T-helper 2 cell treated with Interferon-gamma antibody and Interleukin-4, amounts not matched to agents 5 μg/mL and 100 μg/mL, for 36 hours (primary cell): ENCODE measurements at places on chromosomes 3 and 15.

GRCh38 chr15:29968099-29968894 lies 114.5 kb upstream of the GOLGA8J start:
- no peak overlapping the region for H3K4me3 ChIP-seq
- H3K4me1 ChIP-seq: no peaks in the 10 kb centered on the region
- DNase-seq: no peak
- peaks cover 47% of the 10 kb centered on the region for H3K27me3 ChIP-seq

DNA sequence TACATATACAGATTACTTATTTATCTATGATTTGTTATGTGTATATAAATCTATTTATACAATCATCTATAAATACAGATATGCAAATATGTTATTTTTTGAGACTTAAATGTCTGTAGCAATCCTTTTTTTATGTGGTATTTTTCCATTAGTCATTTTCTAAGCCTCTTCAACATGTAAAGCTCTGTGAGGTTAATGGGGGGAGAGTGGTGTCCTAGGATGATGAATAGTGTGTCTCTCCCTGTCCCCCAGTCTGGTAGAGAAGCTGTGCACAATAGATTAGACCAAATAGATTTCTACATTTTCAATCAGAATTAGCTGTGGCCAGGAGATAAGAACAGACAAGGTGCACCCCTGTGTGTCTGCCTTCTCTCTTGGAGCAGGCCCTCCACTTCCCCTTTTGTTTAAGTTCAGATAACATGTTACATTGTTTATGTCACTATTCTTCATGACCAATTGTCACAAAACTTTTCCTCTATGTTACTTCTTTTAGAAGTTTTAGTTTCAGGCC lies 453.9 kb downstream of the LPP start:
- no peak overlapping the region for H3K27ac ChIP-seq
- peaks cover 30% of the 10 kb centered on the region for H3K36me3 ChIP-seq
- H3K4me1 ChIP-seq: no peaks in the 10 kb centered on the region
- no peak for DNase-seq

GRCh38 chr15:72962054-72962702 lies 90.1 kb upstream of the NEO1 start:
- peaks cover 3% of the 10 kb centered on the region for H3K27me3 ChIP-seq
- no peaks in the 10 kb centered on the region for H3K4me1 ChIP-seq
- H3K4me3 ChIP-seq: no peak overlapping the region
- no peak overlapping the region for H3K27ac ChIP-seq

GRCh38 chr15:35721751-35722150 lies 175.8 kb upstream of the DPH6 start:
- DNase-seq: no peak
- no peaks in the 10 kb centered on the region for H3K27me3 ChIP-seq
- no peak overlapping the region for H3K4me3 ChIP-seq
- H3K4me1 ChIP-seq: no peaks in the 10 kb centered on the region
- no peaks in the 10 kb centered on the region for H3K36me3 ChIP-seq
- H3K27ac ChIP-seq: no peak overlapping the region

GRCh38 chr15:78050441-78050809 lies 27.1 kb downstream of the TBC1D2B start:
- peak overlapping the region; percentile 97 for H3K27ac ChIP-seq
- DNase-seq: no peak
- H3K4me1 ChIP-seq: peaks cover 85% of the 10 kb centered on the region
- H3K27me3 ChIP-seq: no peaks in the 10 kb centered on the region

- no peak for DNase-seq
- H3K36me3 ChIP-seq: no peaks in the 10 kb centered on the region
- H3K27me3 ChIP-seq: no peaks in the 10 kb centered on the region
- no peaks in the 10 kb centered on the region for H3K4me1 ChIP-seq
These were observed 102.6 kb downstream of the DPH6 start for GRCh38 chr15:35443376-35443775.

DNA sequence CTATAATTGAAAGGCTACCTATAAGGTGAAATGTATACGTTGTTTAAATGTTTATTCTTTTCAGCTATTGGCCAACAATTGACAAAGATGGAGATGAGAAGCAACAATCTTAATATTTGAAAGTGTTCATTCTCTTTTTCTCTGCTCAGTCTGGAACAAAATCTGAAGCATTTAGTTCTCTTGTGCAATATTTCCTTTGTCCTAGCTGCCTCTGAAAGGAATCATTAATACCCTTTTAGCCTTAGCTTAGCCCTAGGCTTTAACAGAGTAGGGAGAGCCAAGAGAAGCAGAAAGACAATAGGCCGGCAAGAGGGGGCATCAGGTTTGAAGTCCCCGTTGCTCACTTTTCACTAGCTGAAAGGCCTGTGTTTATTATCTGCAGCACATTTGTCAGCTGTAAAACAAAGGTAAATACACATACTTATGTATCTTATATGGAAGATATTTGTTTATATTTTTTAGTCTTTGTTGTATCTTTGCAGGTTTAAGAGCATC lies 422.5 kb upstream of the SEMA6D start:
- H3K36me3 ChIP-seq: no peaks in the 10 kb centered on the region
- H3K4me1 ChIP-seq: no peaks in the 10 kb centered on the region
- no peak overlapping the region for H3K4me3 ChIP-seq
- H3K27ac ChIP-seq: no peak overlapping the region
- no peak for DNase-seq

- no peak overlapping the region for H3K27ac ChIP-seq
- peaks cover 2% of the 10 kb centered on the region for H3K27me3 ChIP-seq
- no peak for DNase-seq
- no peaks in the 10 kb centered on the region for H3K4me1 ChIP-seq
These were observed 193.6 kb upstream of the IL12A start for GRCh38 chr3:159795042-159795441.
